ENCODE measurements at places on chromosomes 3 and 15.

- DNase-seq, result no peak
Measured at GRCh38 chr3:101229681-101230080, 90.7 kb downstream of the IMPG2 start.

DNA sequence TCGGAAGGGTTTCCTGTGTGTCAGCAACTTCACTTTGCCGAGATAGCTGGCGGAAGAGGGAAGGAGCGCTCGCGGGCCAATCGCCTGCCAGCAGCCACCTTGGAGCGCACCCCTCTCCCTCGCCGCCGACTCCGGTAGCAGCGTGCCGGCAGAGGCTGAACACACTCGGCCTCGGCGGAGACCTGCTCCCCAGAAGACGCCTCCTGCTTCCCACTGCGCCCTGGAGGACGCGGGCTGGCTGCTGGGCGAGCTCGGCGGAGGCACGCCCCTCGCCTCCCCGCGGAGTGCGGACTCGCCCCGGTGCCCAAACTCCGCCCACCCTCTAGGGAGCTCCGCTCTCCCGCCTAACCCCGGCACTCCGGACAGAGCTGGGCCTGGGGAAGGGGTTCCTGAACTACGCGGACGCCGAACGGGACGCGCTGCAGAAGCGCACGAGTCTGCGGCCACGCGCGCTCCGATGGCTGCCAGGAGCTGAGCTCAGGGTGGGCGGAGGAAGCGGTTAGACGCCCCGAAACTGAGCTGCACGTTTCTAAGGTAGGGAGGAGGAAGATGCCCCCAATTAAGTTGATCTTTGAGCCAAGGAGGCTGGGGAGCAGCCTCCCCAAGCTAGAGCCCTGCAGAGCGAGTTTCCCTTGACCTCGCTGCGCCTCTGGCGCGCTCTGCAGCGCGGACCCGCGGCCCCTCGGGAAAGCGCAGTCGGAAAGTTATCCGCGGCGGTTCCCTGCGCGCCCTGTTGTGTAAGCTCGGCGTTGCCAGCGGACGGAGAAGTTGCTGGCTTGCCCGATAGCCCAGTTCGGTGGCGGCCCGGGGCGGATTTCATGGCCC is at the start of gene P2RY1:
Gene P2RY1 (plus strand): TSS at position 356 of the 825 bp plus-strand sequence. CDS start 652 bp downstream, outside the sequence.
- DNase-seq, result no peak

GRCh38 chr3:59367150-59367549 is 317.3 kb upstream of the CFAP20DC start:
- no peak for DNase-seq

DNA sequence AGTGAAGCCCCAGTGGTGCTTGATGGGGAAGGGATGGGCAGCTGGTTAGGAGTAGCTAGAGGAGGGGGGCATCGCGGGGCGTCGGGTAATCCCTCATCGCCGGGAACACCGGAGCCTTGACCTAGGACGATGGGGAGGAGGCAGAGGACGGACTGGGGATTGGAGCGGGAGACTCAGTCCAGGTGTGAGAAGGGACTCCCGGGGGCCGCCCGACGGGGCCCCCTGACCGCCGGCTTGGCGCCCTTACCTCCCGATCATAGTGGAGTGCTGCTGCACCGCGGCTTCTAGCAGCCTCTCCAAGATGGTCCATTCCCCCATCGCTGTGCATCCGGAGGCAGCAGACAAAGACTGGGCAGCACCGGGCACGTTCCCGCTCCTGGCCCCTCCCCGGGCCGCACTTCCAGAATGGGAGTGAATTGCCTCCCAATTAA is 612 bp downstream of the GJD2 start:
- no peak for DNase-seq

GRCh38 chr15:44250566-44251205 is 37.8 kb upstream of the GOLM2 start:
- DNase-seq, result no peak

GRCh38 chr3:122687298-122687697 is 6.7 kb downstream of the PARP14 start:
- no peak for DNase-seq

- no peak for DNase-seq
Measured at GRCh38 chr15:99963096-99963825, 230.0 kb upstream of the LYSMD4 start.

DNA sequence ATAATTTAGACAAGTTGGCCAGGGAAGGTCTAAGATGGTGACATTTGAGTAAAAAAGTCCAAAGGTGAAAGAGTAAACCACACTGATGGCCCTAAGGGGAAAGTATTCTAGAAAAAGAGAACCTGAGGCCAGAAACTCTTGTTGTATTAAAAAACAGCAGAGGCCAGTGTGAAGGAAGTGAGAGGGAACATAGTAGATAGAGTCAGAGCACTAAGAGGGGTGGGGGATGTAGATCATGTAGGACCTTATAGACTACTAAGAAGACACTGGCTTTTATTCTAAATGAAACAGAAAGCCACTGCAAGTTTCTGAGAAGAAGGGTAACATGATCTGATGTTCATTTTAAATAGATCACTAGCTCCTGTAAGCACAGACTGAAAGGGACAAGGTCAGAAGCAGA is 14.5 kb downstream of the POLQ start:
- no peak for DNase-seq

DNA sequence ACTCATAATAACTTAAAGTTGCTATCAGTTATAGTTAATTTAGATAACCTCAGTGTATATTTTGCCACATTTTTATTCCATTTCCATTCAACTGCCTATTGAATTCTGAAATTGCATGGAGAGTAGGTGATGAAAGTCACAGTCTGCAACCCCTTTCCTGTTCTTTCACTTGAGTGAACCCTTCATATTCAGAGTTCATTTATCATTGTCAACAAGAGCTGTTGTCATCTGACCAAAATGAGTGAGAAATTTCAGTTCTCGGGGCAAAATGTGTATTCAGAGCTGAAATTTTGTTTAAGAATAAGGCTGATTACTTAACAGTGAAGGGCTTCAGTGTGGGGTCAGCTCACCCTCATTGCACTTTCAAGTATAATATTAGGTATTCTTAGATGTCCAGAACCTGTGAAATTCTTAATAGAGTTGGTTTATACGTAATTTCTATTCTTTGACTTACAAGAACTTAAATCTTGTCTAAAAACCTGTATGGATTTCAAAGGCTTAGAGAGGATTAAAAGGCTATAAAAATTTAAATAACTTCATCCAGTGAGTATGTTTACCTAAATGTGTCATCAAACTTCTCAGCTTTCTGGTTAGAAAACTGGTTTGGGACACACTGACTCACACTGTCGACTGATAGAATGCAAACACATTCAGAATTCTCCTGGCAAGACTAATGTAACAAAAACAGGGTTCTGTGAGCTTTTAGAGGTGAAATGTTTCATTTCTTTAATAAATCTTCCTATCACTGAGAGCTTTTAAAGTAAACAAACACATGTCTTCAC is 92.2 kb downstream of the CMSS1 start:
- DNase-seq, result no peak

DNA sequence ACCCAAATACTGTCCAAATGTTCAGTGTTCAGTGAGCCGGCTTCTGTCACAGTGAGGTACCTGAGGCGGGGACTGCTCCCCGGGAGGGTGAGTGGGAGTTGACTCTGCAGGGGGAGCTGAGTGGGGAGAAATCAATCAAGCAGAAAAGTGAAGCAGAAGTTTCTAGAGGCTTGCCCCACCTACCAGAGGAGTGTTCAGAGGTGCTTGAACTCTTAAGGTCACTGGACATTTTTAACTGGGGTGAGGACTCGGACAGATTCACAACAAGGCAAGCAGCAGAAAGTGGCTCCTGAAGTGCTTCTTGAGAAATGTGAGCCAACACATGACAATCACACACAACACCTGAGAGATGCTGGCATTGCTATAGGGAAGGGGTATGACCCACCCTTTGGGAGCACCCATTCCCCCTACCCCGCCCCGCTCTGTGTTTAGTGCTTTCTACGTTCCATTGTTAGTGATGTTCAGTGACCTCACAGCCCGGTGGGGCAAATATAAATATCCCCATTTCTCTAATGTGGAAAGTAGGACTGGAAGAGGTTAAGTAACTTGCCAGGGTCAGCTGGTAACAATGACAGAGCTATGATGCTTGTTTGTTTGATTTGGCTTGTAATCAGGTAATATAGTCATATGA is 48.6 kb upstream of the AKAP13 start:
- no peak for DNase-seq

GRCh38 chr3:76551739-76552138 is 488.2 kb upstream of the ROBO2 start:
- DNase-seq, result no peak

GRCh38 chr3:79597709-79598108 is 170.1 kb downstream of the ROBO1 start:
- no peak for DNase-seq

GRCh38 chr15:27238707-27239423 is 267.9 kb downstream of the GABRG3 start:
- DNase-seq, result no peak

DNA sequence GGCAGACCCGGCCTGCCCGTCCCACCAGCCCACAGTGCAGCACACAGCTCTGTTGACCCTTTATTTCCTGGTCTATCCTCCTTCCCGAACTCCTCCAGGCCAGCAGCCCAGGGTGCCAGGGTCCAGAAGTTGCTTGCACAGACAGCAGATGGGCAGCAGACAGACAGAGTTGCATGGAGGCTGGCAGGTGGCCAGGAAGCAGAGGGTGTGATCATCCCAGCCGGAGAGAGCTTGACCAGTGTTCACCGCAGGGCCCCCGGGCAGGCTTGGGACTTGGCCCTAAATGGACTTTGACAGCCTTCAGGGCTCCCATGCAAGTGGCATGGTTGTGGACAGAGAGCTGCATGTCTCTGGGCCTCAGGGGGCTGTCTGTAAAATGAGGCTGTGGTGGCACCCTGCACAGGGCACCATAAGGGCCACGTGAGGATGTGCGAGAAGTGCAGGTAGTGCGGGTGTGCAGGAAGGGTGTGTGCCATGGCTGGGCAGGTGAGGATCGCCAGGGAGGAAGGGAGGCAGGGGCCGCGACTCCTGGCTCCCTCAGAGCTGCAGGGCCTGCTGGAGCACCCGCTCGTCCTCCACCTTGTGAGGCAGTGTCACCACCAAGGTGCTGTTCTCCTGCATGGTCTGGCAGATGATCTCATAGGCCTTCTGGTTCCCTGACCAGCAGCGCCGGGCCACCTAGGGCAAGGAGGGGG is 6.3 kb upstream of the ZXDC start:
- DNase-seq, result no peak

DNA sequence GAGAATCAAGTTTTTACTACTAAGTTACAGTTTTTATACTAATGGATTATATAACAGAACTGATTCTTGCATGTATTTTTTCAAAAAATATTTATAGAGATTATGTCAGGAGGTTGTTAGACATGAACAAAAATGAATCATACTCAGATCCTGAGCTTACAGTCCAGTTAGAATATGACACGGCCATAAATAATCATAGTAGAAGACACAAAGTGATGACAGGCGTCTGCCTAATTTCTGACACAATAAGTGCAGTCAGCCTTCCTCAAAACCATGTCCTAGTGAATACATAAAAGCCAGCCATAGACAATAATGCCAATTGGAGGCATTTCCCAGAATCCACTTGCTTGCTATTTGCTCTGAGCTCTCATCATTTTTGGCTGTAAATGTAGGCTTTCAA is 81.7 kb upstream of the POU1F1 start:
- no peak for DNase-seq

DNA sequence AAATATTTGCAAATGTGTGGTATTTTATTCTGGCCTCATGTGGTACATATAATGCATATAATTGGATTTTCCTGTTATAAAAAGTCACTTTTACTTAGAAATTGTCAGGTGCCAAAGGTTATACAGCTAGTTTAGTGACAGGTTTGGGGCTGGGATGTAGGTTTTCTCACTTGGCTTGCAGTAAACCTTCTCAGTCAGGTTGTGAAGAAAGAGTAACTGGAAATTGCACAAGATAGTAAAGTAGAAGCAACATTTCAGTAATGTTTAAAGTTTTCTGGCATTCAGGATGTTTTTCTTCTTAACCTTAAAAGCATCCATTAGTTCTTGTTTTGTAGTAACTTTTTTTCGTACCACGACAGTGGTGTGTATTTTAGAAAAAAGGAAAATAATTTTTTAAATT is 53.9 kb downstream of the MEF2A start:
- DNase-seq, result no peak

- peak; percentile 20 for DNase-seq
Measured at GRCh38 chr15:40937762-40938535, 8.8 kb downstream of the DLL4 start.

DNA sequence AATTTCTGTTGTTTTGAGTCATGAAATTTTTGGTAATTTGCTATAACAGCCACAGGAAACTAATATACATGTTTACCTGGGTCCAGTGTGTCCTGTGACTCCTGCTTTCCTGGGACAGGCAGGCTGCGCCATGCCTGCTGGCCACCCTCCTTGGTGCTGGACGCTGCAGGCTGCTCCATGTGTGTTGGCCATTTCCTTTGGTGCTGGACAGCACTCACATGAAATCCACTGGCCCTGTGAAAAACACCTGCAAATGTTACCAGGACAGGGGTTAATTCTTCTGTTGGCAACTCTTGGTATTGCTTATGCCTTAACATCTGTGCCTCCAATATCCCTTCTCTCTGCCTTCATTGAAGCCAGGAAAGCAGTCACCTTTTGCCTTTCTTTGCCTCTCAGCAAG is 86.9 kb upstream of the ATP10A start:
- DNase-seq, result no peak

DNA sequence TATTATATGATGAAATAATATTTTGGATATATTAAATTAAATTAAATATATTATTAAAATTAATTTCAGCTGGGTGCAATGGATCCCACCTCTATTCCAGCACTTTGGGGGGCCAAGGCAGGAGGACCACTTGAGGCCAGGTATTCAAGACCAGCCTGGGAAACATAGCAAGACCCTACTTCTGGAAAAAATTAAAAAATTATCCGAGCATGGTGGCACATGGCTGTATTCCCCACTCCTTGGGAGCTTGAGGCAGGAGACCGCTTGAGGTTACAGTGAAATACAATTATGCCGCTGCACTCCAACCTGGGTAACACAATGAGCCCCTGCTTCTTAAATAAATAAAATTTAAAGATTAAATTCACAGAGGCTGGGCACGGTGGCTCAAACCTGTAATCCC is 61.4 kb downstream of the SH3BP5 start:
- no peak for DNase-seq

DNA sequence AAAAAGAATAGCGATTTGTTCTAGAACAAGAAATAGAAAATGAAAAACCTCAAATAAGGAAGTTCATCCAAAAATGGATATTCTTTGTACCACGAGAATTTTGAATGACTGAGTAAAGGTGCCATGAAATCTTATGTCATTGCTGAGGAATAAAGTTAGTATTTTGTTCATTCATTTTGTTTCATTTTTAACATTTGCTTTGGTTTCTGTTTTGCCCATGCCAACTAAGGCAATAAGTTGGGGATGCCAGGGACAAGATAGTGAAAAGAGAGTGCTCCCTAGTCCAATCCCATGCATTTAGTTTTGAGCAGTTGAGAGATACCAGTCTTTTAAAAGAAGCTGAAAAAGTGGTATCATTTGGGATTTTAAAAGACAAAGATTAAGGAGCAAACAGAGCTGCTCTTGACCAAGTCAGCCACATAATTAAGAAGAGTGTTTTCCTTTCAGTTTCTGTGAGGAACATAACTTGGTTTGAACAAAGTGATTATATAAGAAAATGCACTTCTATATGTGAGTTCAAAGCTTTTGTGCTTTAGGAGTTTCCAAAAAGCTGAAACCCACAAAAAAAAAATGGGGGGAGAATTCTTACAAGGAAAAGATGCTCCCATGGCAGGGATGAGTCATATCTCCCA is 201.4 kb downstream of the PLOD2 start:
- no peak for DNase-seq

All from naive thymus-derived CD4-positive, alpha-beta T cell (primary cell).